ENCODE measurements at places on chromosomes 2 and 18.

DNA sequence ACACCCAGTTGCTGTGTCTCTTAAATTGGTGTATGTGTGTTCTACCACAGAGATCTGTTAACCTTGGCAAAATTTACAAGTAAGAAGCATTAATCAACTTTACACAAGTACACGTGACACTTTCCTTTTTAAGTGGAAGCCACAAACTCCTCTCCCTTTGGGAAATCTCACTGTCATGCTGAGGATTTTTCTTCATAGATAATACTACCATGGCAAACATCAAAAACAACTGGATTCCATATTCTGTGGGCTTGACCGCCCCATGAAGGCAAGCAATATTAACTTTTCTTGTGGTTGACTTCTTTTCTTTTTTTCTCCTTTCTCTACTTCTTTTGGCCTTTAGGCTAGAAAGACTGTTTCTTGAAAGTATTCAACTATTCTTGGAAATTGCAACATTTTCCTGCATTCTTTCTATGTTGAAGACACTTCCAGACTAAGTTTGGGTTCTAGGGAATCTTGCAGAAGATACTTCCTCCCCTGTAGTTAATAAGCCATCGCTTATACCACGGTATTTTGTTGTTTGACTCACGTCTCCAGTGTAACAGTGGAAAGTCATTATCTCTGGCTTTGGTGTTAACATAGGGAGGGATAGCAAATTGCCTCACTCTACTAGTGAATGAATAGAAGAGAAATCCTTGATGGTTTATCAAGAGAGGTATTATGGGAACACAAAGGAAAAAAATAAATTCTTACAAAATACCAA is 79.5 kb downstream of the SLC8A1 start:
- no peak for DNase-seq

- DNase-seq = peak; percentile 85
These were observed 2.2 kb upstream of the CASP8 start for GRCh38 chr2:201257956-201258665.

GRCh38 chr18:78813156-78813555 is 166.5 kb upstream of the SALL3 start:
- no peak for DNase-seq

- no peak for DNase-seq
These were observed 385.8 kb downstream of the TRIB2 start for GRCh38 chr2:13102397-13103063.

DNA sequence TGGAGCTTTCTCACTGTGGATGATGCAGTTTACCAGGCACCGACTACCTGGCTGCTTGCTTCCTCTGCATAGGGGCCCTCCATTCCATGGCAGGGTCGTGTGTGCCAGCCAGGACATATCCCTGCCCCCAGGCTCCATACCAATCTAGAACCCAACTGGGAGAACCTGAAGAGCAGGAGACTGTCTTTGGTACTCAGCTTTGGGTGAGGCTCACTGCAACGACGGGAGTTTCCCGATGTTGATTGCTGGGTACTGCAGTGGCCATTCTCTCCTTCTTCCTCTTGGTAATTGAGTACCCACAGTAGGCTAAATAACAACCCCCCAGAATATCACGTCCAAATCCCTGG is 133.3 kb upstream of the SERTAD2 start:
- DNase-seq = no peak

GRCh38 chr2:65057054-65057375 is 799 bp downstream of the CEP68 start:
- no peak for DNase-seq

GRCh38 chr18:9362869-9363268 is 28.3 kb downstream of the TWSG1 start:
- no peak for DNase-seq

- no peak for DNase-seq
These were observed 654.7 kb upstream of the FANCL start for GRCh38 chr2:58895857-58896256.

GRCh38 chr2:9641641-9642040 is 10.8 kb upstream of the YWHAQ start:
- DNase-seq = no peak

GRCh38 chr2:221999717-222000116 is 299.1 kb downstream of the PAX3 start:
- DNase-seq = no peak

- DNase-seq = no peak
These were observed 305.6 kb upstream of the ZEB2 start for GRCh38 chr2:144825331-144826020.

DNA sequence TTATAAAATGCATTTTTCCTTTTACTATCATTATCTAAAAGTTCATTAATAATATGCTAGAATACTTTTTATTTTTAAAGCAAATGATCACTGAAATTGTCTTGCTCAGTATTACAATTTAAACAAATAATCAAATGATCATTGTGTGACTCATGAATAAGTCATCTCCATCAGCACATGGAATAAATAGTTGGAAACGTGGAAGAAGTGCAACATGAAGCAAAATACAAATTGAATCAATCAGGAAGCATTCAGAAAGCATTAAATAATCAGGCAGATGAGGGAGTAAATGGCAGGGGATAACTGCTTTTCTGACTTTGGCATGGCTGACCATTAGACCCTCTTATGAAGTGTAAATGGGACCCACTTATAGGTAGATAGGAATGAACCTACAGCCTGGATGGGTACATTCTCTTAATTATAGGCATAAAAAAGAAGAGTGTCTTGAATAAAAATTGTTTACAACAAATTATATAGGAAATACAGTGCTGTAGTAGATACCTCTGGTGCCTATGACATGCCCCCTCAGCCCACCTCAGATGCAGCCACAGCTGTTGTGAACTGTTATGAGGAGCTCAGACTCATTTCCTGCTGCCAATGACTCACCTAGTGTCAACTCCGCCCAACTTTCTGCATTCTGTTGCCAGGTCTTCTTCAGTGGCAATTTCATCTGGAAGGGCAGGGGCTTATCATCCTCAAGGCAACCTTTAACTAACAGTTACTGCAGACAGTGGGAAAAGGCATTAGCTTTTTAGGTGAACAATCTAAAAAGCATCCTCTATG is 936.0 kb downstream of the TRIB2 start:
- DNase-seq = no peak

GRCh38 chr18:77131100-77131651 is 1.4 kb downstream of the MBP start:
- no peak for DNase-seq

- DNase-seq = no peak
These were observed 547.3 kb downstream of the PLCL1 start for GRCh38 chr2:198351647-198352046.

DNA sequence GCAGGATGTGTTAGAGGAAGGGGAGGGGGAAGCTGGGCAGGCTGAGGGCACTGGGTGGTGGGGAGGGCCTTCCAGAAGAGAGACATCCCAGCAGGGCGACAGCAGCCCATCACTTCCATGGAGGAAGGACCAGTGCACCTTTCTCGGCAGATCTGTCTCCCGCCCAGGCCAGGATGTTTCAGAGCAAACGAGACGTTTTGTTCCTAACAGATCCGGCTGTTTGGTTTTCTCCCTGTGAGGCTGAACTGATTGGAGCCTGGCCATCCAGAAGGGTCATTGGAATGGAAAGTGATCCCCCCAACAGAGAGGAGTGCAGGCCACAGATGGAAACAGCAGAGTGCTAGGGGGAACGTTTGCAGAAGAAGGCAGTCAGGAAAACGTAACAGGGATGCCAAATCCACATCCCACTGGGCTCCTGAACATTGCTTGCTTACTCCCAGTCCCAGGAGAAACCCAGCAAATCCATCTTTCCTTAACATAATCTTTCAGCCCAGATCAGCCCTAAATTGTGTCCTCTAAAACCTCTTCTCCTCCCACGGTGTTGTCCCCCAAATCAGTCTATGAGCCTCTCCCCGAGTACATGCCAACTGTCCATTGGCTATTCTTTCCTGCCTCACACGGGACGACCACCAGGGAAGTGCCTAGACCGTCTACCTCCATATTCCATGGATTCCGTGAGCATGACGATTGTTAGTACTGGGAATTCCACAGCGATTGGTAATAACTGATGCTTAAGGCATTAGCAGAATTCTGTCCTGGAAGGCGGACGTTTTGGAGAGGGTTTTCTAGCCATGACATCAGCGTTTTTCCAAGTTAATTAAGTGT is 126.8 kb downstream of the SEPTIN10 start:
- no peak for DNase-seq

DNA sequence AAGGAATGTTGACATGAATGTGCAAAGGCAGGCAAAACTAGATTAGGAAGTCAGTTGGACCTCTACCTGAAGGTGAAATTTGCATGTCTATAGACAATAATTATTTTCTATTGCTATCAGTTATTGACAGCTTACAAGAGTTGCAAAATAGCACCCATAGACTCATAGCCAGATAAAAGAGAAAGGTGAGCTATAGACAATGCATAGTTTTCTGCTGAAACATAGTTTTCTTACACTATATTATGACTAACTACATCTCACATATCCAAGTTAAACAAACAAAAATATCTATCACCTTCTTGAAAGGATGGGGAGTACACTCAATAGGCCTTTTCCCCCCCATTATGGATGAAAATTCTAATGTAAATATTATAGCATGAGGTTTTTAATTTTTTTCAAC is 305.0 kb downstream of the PTH2R start:
- no peak for DNase-seq

DNA sequence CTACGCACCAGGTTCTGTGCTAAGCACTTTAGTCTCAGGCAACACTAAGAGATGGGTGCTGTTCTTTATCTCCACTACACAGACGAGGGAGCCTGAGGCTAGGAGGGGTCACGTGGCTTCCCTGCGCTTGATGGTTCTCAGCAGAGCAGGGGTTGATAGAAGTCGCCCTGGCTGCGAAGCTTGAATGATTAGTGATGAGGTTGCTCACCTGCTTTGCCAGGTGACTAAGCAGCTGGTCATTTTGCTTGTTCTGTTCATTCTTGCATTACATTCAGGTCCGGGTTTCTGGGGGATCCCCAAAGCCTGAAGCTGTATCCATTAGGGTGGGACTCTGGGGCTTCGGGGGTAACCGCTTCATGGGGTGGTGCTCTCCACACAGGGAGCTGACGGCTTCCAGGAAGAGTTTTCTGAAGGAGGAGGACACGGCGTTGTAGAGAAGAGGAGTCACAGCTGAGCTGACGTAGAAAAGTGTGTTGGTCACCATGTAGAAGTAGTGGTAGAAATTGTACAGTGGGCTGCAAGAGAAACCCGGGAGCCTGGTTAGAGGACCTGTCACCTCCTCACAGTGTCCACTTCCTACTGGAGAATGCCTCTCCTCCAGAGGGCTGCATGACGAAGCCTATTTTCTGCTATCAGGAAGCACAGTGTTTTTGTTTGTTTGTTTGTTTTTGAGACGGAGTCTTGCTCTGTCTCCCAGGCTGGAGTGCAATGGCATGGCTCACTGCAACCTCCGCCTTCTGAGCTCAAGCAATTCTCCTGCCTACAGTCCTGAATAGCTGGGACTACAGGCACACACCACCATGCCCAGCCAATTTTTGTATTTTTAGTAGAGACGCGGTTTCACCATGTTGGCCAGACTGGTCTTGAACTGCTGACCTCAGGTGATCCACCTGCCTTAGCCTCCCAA is 11.5 kb downstream of the NTSR2 start:
- DNase-seq = no peak

GRCh38 chr18:8643326-8643878 is 34.2 kb downstream of the RAB12 start:
- DNase-seq = no peak

DNA sequence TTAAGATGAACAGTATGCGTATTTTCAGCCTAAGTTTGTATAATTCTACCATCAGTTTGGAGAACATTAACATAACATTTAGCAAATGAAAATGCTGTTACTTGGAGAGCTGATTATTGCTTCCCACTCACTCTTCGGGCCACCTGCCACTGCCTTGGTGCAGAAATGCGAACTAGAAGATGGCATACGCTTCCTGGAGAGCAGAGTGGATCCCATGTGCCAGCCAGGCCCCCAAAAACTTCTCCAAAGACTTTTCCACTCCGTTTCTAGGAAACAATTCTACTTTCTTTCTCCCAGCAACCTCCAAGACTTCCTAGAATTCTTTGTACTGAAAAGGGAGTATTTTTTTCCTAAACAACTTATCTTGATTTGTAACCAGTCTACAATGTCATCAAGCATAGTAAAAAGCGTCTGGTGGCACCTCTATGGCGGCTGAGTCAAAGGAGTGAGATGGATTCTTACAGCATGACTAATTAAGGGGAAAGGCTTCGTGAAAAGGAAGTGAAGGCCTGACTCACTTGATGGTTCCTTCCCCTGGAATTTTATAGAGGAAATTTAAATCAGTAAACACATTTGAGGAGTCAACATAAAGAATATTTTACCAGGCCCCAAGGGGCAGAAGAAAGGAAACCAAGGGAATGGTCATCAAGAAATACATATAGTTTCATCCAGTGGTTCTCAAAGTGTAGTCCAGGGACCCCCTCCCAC is 36.6 kb downstream of the FEZ2 start:
- no peak for DNase-seq

DNA sequence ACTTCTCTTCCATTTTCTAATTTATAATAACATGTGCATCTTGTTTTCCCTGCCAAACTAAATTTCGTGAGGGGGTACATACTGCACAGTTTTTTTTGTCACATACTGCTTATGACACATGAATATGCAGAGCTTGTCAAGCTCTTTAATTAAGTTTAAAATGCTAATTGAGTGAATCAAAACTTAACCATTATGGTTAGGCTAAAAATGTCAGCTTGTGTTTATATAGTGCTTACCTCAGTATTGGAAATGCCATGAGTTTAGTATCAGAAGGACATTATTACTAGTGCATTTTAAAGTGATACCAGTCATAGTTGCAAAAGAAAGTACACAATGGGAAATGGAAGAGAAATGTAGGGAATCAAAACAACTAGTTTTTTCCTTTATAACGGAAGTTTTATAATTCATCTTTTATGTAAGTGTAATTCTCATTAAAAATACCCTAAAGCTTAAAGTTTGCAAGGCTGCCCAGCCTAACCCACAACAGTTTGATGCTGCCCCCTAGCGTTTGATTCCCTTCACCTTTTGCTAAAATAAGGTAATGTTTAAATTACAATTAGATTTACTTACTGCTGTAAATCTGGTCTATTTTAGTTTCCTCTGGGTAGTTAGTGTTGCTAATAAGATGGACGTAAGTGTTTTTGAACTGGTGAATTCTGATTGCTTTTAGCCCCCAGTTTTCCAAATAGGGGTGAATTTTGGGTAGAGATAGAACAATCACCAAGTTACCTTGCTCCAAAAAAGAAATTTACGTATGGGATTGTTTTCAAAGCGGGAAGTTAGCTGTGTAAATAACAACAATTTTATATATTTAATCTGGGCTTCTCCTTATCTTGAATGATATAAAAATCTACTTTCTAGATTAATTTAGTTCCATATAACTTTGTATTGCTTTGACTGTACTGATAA is 3.2 kb downstream of the SLC39A10 start:
- peak; percentile 55 for DNase-seq

Data from breast epithelium (tissue), 4 donors.